ENCODE measurements at places on chromosomes 3 and 15.
A peak's percentile ranks its signal among the peaks of the same experiment; 100 is the strongest.

DNA sequence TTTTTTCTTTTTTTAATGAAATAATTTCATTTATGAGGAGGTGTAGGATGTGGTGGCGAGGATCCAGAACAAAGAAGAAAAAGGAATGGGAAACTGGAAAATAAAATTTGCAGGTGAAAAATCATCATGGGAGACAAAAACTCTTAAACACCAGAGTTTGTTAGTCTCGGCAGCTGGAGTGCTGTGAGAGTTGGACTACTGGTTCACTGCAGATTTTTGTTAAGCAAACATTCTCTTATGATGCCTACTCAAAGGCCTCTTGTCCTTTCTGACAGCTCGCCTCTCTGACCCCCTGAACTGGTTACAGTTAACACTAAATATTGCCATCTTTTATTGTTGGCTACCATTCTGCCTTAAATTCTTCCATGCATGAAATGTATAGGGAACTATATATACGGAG lies 152.4 kb upstream of the DPH6 start:
- no peak for DNase-seq

- DNase-seq = no peak
Observed at GRCh38 chr3:193465992-193466608, 87.5 kb upstream of the ATP13A5 start.

- DNase-seq = no peak
Observed at GRCh38 chr3:97871801-97872524, 50.2 kb downstream of the CRYBG3 start.

DNA sequence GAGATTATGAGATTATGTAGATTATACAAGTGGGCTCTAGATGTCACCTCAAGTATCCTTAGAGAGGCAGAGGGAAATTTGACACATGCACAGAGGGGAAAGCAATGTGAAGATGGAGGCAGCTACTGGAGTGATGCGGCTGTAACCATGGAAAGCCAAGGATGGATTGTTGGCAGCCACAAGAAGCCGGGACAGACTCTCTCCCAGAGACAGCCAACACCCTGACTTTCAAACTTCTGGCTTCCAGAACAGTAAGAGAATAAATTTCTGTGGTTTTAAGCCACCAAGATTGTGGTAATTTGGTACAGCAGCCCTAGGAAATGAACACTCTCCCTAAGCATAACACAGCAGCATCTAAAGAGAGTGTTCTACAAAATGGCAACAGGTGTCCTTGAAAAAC lies 34.4 kb upstream of the PRICKLE2 start:
- no peak for DNase-seq

GRCh38 chr3:166362698-166363097 lies 525.5 kb upstream of the BCHE start:
- DNase-seq = no peak

GRCh38 chr3:188663839-188664238 lies 507.9 kb upstream of the TPRG1 start:
- DNase-seq = no peak

DNA sequence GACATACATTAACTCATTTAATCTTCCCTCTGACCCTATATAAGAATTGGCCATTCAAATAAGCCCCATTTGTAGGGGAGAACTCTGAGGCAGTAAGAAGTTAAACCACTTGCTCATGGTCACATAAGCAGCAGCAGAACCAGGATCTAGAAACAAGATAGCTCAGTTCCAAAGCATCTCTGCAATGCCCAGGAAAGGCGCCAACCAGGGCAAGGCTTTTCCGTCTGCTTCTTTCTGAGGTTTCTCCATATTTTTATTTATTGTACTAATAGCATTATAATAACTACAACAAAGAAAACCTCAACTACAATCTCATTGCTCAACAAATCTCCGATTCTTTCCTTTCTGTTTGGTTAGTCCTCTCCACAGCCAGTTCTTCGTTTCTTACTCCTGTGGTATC lies 4.3 kb upstream of the UBE2E2 start:
- no peak for DNase-seq

DNA sequence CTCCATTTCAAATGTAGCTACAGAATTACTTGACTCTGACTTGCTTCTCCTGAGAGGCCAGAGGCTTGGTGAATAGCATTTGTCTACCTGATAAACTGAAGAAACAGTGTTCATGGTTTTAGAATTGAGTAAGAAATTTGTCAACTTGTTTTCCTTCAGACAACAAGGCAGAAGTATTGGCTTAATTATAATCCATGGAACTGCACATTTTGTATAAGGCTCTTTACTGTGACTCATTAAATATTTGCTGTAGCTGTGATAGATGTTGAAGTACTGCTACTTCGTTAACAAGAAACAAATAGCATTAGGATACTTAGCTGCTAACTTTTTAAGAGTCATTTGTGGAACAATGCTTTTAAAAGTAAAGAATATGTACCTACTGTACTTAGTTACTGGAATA lies 4.6 kb downstream of the UNC13C start:
- DNase-seq = no peak

GRCh38 chr15:77974416-77975331 lies 102.8 kb downstream of the TBC1D2B start:
- DNase-seq = no peak

- no peak for DNase-seq
Observed at GRCh38 chr3:47128137-47128536, 35.8 kb downstream of the SETD2 start.

- no peak for DNase-seq
Observed at GRCh38 chr15:58062983-58063382, 2.5 kb downstream of the ALDH1A2 start.

GRCh38 chr15:42315521-42315920 lies 42.3 kb upstream of the TMEM87A start:
- no peak for DNase-seq

GRCh38 chr3:175716446-175716845 lies 857.3 kb downstream of the NAALADL2 start:
- no peak for DNase-seq

DNA sequence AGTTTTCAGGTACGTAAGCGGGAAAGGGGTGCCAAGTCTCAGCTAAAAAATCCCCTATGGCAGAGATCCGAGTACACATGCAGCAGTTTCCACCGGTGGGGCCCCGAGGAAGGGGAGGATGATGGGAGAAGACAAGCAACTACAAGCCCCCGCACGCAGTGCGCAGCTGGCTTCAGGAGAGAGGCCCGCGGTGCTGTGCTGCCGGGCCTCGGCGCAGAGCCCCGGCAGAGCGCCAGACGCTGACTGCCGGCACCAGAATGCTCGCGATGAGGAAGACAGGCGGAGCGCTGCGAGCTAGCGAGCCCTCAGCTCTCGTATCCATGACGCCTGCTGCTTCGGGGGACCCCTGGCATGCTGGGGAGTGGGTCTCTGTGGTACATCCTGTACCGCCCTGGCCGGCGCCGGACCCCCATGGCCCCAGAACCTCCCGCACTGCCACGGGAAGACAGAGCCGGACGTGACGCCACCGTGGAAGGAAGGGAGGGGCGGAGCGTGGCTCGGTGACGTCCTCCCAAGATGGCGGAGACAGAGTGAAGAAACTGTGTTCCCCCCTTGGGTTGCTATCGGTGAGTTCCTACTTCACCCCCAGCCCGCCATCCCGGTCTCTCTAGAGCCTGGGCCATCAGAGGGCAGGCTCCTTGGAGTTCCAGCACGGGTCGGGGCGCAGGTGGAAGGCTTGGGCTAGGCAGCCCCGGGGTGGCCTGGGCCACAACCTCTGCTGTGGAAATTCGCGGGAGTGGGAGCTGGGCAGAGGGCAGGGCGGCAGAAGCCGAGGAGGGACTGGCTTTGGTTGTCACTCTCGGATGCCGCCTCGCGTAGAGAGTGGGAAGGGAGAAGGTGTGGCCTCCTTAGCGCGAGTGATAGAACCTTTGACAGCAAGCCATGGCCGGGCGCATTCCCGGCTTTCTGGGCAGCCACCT lies at the start of gene MYNN:
Gene MYNN, plus strand, starts transcription at position 500 of the 920 bp plus-strand sequence. CDS start 900 bp downstream, outside the sequence.
- DNase-seq = peak; percentile 96

DNA sequence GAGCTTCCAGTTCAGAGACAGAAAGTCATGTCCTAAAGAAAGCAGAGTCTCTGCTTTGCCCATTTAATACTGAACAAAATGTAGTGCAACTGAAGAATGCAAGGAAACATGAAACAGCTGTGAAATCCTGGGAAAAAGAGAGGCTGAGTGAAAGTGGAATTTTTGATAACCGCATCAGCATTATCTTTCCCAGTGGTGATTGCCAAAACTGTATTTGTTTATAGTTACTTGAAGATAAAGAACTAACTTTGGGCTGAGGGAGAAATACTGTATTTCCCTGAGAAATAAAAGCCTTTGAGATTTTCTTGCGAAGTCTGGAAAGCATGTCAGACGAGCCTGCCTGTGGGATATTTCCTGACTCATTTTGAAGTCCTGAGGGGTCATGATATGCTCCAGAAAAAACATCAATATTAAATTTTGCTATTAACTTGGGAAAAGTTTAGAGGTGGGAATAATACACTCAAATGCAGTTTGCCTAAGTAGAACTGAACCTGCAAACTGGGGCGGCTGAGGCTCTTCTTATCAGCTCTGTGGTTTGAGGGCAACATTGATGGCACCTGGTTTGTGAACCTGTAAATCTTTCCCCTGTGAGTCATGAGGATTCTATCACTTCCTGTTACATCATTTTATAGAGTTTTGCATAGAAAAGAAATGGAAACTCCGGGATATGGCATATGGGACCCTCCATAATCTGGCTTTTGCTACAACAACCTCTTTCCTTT lies 855.3 kb downstream of the MCTP2 start:
- no peak for DNase-seq

DNA sequence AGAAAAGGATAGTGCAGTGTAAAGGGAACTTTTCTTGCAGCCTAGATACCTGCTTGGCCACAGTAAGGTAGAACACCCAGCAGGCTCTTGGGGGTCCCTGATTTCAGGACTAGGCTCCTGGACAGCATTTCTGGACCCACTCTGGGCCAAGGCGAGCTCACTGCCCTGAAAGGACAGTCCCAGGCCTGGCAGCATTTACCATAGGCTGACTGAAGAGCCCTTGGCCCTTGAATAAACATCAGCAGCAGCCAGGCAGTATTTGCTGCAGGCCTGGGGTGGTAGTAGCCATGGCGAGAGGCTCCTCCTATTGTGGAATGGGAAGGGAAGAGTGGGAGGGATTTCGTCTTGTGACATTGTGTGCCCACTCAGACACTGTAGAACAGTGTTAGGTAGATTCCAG lies 529.2 kb downstream of the TUSC7 start:
- no peak for DNase-seq

- DNase-seq = no peak
Observed at GRCh38 chr3:157786618-157787017, 283.4 kb upstream of the VEPH1 start.

- no peak for DNase-seq
Observed at GRCh38 chr3:50334339-50335075, 6.1 kb downstream of the RASSF1 start.

All from stimulated activated naive CD4-positive, alpha-beta T cell (primary cell).